ENCODE measurements at places on chromosomes 1 and 21. TPM values are rescaled to one million over a fixed set of nuclear protein-coding genes. Genes with fewer than 3 reads are reported as not detected.

DNA sequence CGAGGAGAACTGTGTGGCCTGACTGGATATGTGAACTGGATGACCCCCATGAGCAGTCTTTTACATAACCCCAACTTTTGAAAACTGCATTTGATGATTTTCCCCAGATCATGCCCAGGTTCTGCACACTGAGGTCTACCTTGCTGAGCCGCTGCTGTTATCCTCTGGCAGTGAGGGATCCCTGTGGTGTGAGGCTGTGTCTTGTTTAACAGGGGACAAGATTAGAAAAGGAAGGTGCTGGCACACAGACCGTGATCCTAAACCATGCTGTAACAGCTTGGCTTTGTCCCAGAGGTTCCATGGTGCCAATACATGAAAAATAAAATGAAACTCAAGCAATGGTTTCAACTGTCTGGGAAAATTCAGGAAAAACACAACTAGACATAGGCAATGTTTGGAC lies 134.2 kb downstream of the ZZZ3 start:
- no peak for DNase-seq

- DNase-seq: no peak
Observed at GRCh38 chr1:39113109-39113743, 87.1 kb downstream of the NDUFS5 start.

DNA sequence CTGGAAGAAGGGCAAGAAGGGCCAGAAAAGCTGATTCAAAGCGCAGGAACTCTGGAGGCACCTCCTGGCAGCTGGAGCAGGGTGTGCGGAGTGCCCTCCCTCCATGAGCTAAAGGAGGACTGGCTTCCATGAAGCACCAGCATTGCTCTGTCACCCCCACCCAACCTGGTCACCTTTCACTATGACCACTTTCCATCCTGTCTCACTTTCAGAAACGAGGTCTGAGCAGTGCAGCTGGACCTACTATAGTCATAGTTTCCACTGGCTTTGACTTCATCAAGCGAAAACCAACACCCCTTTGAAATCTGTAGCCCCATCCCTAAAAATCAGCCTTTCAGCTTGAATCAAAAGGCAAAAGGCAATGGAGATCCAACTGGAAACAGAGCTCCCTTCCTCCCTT lies 84.8 kb upstream of the CACNA1E start:
- no peak for DNase-seq

- DNase-seq: no peak
Observed at GRCh38 chr1:203072002-203072602, 13.7 kb downstream of the MYOG start.

DNA sequence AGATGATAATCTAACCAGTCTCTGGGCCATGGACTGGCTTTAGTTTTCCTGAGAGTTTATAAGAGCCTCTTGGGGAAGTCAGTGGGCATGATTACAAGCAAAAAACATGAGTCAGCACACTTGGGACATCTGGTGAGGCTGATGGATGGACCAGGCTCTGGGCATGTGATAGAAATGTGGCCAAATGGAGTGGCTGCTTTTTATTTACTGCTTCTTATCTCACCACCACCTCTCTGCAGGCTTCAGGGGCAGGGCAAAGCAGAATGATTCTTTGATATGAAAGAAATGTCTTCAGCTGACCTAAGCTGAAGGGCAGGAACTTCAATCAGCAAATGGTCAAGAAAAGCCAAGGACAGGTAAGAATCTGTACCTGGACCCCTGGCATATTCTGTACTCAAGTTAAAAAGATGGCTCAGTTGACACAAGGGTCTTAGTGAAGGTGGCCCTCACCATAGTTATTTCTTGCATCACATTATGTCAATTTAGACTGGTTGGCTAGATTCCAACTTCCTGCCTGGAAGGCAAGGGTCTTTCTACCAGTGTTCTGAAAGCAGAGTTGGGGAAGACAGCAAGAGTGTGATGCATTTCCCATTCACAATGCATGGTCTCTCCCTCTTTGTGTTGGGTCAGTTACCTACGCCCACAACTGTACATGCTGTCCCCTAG lies 162.8 kb downstream of the FASLG start:
- DNase-seq: no peak

DNA sequence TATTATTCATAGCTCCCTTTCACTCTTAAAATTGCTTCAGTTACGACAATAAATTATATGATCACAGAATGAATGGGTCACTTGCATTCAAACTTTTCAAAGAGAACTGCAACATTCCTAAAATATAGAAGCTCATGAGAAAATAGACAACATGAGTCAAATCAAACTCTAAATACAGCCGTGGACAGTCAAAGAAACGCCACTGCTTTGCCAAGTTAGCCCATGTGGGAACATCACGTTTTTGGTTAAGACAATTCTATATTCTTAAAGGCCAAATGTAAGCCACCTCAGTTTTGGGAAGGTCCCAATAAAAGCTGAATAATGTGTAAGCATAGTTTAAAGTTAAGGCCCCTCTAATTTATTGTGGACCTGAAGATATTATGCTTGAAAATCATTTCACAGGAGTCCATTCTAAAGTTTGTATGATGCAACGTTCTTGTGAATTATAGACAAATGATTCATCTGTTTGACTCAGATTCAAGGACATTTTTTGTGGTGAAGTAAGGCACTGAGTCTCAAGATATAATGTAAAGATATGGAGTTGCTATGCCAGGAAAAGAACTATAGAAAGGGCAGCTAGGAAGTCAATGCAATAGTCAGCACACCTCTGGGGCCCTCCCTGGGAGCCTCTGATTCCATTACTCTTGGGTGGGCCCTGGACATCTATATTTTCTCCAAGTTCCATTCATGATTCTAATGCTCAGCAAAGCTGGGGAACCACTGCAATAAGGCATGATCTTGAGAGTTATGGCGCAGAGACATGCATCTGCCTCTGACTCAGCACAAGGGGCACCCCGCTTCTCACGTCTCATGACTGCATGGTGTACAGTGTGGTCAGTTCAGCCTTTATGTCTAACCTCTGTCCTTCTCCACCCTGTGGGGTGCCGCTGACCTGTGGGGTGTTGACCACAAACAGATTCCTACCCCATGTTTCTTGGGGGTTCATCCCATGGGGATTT lies 33.9 kb downstream of the ETS2 start:
- no peak for DNase-seq

DNA sequence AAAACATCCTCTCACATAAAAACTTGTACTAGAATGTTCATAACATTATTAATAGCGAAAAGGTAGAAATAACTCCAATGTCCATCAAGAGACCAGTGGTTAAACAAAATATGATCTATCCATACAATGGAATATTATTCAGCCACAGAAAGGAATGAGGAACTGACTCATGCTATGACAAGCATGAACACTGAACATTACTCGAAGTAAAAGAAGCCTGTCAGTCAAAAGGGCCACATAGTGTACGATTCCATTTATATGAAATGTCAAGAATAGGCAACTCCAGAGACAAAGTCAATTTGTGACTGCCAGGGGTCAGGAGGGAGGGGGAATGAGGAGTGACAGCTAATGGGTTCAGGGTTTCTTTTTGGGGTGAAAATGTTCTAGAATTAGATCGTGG lies 2.3 kb downstream of the VPS26C start:
- no peak for DNase-seq

DNA sequence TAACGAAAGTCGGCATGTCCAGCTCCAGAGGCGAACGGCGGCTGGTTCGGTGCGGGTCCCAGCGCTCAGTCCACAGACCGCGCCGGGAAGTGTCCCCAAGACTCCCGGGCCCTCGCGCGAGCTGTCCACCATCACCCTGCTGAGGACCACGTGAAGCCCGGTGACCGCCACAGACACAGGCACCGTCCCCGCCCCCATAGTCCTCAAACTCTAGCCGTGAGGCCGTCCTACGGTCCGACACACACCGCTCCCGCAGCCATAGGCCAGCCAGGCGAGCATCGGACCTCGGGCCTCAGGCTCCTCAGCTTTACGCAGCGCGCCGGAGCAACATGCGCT lies 535 bp downstream of the SETD4 start:
- no peak for DNase-seq

GRCh38 chr1:165845569-165845968 lies 18.2 kb downstream of the UCK2 start:
- no peak for DNase-seq

GRCh38 chr1:173062150-173062938 lies 11.6 kb upstream of the TNFSF18 start:
- no peak for DNase-seq

GRCh38 chr1:247542811-247543210 lies 6.1 kb upstream of the GCSAML start:
- DNase-seq: no peak

- peak; percentile 17 for DNase-seq
Observed at GRCh38 chr1:1916851-1917251, 1.8 kb downstream of the CALML6 start.

DNA sequence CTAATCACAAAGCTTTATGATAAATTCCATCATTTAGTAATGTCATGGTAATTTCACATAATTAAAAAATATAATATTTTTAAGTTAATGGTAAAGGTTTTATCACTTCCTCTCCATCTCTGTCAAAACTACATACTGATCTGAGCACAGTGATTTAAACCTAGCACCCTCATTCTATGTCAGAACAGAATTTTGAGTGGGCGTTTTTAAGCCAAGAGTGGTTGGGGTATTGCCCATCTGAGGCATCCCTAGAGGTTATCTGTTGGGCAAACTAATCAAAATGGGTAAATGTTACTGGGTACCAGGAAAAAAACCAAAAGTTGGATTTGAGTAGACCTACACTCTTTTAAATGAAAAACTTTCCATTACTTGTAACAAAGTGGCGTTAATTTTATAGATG lies 100.7 kb upstream of the GFI1 start:
- no peak for DNase-seq

GRCh38 chr1:47871799-47872353 lies 125.3 kb downstream of the TRABD2B start:
- DNase-seq: no peak

- peak; percentile 79 for DNase-seq
Observed at GRCh38 chr1:156664767-156665411, 12.3 kb downstream of the NES start.

DNA sequence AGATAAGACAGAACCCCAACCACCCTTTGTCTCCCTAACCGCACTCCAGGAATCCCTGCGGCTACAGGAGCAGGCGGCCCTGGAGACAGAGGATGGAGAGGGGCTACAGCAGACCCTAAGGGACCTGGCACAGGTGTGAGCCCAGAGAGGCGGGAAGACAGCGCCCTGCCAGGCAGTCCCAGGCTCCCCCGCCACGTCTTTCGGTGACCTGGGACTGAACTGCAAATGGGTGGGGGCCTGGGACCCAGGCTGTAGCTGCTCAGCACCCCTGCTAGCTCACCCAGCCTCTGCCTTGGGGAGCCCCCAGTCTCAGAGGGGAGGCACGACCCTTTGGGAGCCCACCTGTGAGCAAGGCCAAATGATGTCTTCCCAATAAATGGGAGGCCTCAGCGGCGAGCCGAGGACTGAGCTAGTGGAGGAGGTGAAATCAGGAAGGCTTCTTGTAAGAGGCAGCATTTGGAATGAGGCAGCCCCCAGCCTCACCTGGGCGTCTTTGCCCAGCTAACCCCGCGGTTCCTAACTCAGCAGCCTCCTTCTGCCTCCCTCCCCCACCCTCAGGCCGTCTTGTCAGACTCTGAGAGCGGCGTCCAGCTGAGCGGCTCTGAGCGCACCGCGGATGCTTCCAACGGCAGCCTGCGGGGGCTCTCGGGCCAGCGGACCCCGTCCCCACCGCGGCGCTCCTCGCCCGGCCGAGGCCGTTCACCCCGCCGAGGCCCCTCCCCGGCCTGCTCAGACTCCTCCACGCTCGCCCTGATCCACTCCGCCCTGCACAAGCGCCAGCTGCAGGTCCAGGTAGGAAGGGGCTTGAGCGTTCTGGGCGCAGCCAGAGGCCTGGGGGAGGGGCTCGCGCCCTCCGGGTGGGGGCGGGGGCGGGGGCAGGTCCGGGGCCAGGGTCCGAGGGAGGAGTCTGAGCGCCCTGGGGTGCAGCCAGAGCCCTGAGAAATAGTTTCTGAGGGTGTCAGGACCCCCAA lies 16.9 kb downstream of the CROCC start:
- no peak for DNase-seq

- DNase-seq: no peak
Observed at GRCh38 chr1:242641461-242641860, 117.0 kb upstream of the PLD5 start.

DNA sequence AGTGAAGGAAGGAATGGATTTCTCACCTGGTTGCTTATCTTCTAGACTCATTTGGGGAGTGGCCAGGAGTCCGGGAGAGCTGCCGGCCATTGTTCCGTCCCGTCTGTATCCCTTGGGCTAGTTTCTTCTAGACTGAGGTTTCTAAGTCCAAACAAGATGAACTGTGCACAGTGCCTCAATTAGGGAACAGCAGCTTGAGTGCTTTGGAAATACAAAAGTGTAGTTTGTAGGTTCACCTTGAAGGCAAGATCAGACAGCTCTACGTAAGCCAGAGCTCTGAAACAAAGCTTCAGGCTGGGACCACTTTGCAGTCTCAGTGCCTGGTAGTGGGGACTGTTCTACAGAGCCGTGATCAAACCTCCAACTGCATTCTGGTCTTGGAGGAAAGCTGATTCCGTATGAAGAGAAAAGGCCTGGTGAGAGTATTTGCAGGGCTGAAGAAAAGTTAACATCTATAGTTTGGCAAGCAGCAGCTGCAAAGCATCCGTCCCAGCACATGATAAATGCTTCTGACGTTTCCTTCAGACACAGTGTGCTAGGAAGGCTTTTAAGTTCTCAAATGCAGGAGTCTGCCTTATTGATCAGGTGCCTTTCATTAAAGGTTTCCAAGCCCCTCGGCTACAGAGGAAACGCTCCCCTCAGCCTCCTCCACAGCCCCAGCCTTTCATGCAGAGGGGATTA lies 432.8 kb downstream of the KIF26B start:
- no peak for DNase-seq

- no peak for DNase-seq
Observed at GRCh38 chr1:212600980-212601379, 7.6 kb upstream of the ATF3 start.

DNA sequence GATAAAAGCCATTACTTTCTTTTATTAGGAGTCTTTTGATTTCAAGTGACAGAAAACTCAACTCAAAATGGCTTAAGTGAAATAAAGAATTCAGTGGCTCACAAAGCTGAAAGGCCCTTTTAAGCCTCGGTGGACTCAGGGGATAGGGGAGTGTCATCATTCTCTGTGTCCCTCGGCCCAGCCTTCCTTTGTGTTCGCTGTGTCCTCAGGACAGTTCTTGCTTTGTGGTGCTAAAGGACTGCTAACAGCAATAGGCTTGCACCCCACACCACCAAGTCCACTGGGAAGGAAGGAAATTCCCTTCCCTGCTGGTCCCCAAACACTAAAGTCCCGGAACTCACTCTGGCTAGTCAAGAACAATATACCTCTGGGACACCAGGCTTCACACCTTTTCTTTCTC lies 129.2 kb downstream of the NTPCR start:
- DNase-seq: no peak

Gene ANGPTL7
- polyA plus RNA-seq: 0.55 TPM

Gene WNT9A
- 1.1 TPM for polyA plus RNA-seq

Gene HORMAD1
- polyA plus RNA-seq: not detected

Gene GNAT2
- polyA plus RNA-seq: not detected

Gene NBPF20
- polyA plus RNA-seq: 0.45 TPM

Gene MYBPH
- polyA plus RNA-seq: 0.19 TPM

Gene RASSF5
- polyA plus RNA-seq: 8.1 TPM

Gene HAO2
- polyA plus RNA-seq: not detected

Gene MAB21L3
- not detected for polyA plus RNA-seq

Gene LEMD1
- 3.7 TPM for polyA plus RNA-seq

All from stomach (tissue), 19 donors.